ENCODE measurements at places on chromosomes 1 and 21.

DNA sequence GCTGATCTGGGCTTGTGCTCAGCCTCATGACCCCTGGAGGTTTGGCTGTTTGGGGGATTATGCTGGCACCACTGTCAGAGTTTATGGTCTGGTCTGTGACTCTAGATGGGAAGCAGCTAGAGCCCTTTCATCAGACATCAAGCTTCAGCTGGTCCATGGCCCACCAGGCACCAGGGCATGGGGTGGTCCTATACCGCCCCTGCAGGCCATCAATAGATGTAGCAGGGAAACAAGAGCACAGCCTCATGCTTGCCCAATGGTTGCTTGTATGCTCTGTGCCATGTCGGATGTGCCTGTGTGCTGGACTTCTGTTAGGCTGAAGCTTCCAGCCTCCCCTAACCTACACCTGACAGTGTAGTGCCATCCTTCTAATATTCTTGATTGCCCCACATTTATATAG lies 71.1 kb upstream of the CD34 start:
- DNase-seq: no peak

DNA sequence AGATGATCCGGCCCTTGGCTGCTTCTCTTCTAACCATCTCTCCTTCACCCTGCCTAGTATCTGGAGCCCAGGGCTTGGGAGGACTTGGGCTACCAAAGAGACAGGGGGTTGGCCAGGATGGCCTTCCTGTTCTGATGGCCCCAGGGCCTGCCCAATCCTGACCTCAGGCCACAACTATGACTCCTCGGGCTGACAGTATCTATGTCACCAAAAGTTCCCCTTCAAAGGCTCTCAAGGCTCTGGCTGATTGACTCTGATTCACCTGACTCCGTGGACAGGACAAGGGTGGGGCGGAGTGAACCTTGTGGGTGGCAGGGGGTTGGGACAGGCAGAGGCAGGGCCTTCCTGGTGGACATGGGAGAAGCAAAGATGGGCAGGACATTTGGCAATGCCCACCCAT lies 12.7 kb downstream of the MEF2D start:
- no peak for DNase-seq

GRCh38 chr1:71542155-71542554 lies 461.3 kb upstream of the ZRANB2 start:
- DNase-seq: no peak

GRCh38 chr1:201405484-201405831 lies 6.3 kb upstream of the LAD1 start:
- no peak for DNase-seq

GRCh38 chr1:43293896-43294760 lies 6.7 kb upstream of the TIE1 start:
- DNase-seq: no peak

DNA sequence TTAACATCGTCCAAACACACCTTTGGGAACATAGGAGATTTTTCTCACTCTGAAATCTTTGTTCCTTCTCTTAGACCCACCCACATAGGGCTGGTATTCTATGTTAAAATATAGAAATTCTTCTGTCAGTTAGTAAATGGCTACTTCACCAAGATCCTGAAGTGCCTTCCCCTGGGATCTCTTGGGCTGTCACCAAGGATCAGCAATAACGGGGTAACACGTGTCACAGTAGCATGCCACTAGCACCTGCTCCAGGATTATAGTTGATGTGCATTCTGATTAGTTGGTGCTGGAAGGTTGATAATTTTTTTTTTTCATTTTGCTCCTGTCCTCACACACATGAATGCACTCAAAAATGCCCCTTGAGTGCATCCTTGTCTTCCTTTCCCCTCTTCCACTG lies 298.7 kb downstream of the NTNG1 start:
- DNase-seq: no peak

DNA sequence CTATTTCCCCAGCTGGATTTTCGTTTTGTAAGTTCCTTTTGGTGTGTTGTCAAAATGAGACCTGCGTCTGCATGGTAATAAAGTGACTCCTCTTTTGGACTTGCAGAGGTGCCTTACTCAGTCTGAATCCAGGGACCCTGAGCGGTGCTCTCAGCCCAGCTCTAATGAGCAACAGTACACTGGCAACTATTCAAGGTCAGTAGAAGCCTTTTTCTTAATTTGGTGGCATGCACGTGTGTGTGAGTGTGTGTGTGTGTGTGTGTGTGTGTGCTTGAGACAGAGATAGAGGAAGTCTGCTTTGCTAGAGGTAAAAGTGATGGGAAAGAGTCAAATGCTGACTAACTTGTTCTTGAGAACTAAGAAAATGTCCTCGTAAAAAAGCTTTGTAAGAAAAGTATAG lies 105.4 kb downstream of the CD247 start:
- no peak for DNase-seq

GRCh38 chr1:32681509-32681908 lies 21.1 kb downstream of the SYNC start:
- no peak for DNase-seq

All from stimulated activated CD4-positive, alpha-beta T cell treated with anti-CD3 and anti-CD28 coated beads, Interleukin-4, amount 100 ng/mL, for 1 hour (primary cell).